Motor neuron (in vitro differentiated cells): ENCODE measurements at places on chromosomes 1 and 21.

DNA sequence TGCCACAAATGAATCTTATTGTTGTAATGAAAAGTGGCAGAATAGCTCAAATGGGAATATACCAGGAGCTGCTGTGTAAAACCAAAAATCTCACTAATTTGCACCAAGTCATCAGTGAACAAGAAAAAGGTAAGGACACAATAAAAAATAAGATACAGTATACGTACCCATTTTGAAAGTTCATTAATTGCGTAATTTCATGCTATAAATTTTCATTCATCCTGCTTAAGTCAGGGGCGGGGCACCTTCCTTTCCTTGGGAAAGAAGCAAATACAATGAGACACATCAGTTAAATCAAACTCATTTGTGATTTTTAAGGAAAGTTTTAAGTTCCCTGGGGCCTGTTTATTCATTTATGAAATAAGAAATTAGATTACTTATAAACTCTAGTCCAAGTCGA lies 65.4 kb downstream of the HSPA13 start:
- ATAC-seq: no peak

GRCh38 chr1:181392133-181392532 lies 91.2 kb upstream of the CACNA1E start:
- ATAC-seq: no peak

GRCh38 chr1:229408458-229409037 lies 25.3 kb downstream of the ACTA1 start:
- ATAC-seq: no peak

GRCh38 chr1:3620708-3621107 lies 4.1 kb upstream of the TPRG1L start:
- no peak for ATAC-seq
